NCI-H748 treated with DMSO at 0.1 percent for 48 hours (cell line): ENCODE measurements at places on chromosomes 13 and 19.

DNA sequence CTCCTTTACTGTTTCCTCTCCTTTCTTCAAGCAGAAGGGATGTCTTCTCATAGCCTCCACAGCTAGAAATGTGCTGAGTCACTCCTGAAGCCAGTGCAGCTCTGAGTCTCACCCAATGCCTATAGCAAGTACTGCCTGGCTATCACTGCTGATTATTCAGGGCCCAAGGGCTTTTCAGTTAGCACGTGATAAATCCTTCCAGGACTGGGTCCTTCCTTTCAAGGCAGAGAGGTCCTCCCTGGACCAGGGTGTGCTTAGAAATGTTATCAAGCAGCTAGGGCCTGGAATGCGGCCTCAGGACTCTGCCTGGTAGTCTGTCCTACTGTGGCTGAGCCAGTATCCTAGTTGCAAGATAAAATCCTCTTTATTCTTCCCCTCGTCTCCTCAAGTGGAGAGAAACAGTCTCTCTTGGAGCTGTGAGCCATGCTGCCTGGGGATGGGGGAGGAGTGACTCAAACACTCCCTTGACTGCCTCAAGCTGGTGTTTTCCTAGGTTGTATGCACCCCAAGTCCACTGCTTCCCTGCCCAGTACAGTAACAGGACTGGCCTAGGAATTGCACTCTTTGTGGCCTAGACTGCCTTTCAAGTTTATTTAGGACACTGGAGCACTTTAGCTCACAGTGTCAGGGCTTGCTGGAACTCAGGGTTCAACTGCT is 198.7 kb upstream of the SERP2 start:
- DNase-seq, result no peak

DNA sequence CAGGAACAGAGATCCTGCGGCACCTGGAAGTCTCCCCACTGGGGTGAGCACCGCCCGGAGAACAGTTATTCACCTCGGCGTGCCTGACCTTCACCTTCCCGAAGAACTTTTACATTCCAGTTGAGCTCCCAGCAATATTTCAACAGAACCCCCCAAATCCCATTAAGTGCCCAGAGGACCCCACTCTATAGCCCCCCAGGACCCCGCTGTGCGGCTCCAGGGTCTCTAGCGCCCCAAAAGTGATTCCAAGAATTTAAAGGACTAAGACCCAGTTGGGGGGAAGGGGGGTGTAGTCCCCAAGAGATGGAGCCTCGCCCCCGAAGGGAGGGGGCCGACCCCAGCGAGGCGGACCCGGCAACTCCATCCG is 480 bp downstream of the GPR108 start:
- no peak for DNase-seq

GRCh38 chr19:46544651-46545050 is 49.0 kb upstream of the PNMA8B start:
- DNase-seq, result no peak

- DNase-seq, result no peak
These were observed 19.8 kb upstream of the ATP11A start for GRCh38 chr13:112669881-112670499.

GRCh38 chr13:41931337-41931736 is 29.6 kb downstream of the VWA8 start:
- no peak for DNase-seq

DNA sequence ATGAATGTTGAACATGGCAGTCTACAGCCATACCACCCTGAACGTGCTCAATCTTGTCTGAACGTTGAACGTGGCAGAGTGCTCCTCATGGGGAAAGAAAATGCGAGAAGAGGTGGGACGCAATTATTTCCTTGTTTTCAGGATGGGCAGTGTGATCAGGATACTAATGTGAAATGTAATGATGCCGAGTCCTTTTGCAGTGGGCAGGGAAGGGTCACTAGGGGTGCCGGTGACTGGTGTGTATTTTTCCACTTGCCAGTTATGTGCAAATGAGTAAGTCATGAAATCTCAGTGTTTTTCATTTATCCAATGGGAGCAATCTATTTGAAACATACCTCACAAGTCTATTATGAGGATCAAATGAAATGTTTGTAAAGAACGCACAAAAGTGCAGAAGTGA is 84.8 kb downstream of the LNX2 start:
- DNase-seq, result no peak
